ENCODE measurements at places on chromosomes 2 and 18. TPM values are rescaled to one million over a fixed set of nuclear protein-coding genes. Genes with fewer than 3 reads are reported as not detected.
A peak's percentile ranks its signal among the peaks of the same experiment; 100 is the strongest.

DNA sequence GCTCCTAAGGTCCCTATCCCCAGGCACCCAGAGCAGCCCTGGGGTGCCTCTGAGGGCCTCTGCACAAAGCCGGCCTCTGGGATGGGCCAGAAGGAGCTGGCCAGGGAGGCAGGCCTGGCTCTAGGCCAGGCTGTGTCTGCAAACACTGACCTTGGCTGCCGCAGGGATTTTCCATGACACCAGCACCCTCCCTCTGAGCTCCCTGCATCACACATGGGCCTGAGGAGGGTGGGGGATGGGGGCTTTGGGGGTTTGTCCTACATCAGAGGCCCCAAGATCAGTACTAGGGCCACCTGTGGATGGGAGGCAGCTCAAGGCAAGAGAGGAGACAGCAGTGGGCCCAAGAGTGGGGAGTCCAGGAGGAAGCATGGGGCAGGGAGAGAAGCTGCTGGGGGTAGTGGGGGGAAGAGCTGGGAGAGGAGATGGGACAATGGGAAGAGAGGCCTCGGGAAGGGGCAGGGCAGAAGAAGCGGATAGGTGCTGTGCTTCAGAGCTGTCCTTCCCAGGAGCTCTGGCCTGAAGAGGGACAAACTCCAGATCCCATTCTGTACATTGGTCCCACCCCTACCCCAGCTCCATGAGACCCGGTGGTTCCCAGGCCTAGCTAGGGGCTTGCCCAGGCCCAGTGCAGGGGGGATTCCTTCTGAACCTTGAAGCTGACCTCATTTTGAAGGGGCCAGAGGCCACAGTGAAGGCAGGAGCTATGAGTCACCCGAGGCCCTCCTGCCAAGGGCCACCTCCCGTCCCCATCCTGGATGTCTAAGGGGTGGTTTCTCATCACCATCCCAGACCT is 28.0 kb downstream of the KCNK3 start:
- DNase-seq = peak; percentile 82

The CDH7 gene
- not detected for total RNA-seq

The NT5C1B gene
- not detected for total RNA-seq

The SLC8A1 gene
- 57.0 TPM for total RNA-seq

DNA sequence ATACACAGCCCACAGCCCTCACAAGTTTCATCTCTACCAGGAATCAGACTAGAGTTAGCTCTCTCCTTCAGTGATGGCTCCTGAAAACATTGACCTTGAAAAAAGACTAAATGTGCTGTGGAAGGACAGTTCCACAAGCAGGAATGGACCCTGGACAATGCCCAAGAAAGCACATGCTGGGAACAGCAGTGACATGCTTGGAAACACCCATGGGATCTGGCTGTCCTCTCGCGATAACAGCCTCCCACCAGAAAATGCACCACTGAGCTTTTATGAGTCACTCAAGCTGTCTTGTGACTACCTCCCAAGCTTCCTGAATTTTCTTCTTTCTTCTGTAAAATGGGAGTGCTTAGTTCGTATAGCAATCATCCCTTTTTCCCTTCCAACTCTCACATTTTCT is 269.2 kb downstream of the LRATD1 start:
- no peak for DNase-seq

DNA sequence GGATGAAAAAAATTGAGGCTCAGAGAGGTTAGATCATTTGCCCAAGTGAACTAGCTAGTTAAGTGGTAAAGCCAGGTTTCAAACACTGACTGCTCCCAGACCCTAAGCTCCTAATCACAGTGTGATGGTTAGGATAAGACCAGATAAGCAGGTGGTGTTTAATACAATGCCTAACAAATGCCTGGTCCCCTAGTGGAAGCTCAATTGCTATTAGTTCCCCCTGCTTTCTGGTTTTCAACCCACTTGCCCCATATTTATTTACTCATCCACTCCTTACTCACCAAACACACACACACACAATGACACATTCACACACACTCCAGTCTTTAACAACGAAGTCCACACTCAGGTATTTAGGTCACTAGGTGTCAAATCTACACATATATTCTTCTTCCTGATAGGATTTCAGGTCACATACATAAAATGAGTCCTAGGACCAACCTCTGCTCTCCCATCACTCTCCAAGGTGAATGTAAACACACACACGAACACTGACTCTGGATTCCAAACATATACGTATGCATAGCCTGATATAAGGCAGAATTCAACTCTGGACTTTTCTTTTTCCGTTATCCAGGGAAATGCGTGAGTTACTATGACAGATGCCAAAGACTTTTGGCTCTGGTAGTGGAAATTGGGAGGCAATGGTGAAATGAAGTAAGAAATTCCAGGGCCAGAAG is 73.6 kb upstream of the TSPYL6 start:
- peak; percentile 22 for DNase-seq

The DSG1 gene
- not detected for total RNA-seq

- DNase-seq = no peak
These were observed 572.0 kb upstream of the LINC00305 start for GRCh38 chr18:64720781-64721464.

The IL36B gene
- not detected for total RNA-seq

The IL1RN gene
- total RNA-seq = not detected

The OTOS gene
- total RNA-seq = not detected

GRCh38 chr18:56902653-56903052 is 244.2 kb upstream of the BOD1L2 start:
- DNase-seq = no peak

DNA sequence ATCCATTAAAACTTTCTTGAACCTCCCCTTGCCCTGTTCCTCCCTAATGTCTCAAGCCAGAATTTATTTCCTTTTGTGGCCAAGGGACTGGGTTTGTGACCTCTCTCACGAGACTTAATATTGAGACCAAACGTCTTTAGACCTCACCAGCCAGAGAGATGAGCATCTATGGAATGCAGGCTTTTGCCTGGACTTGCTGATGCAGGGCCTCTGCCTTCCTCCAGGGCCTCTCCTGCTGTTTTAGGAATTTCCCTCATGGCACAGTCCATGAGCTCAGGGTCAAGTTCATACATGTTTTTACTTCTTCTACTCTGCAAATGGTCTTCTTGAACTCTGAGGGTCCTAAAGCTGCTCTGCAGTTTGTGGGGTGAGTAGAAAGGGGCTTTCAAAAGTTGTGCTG is 22.3 kb downstream of the IL1B start:
- peak; percentile 57 for DNase-seq

The ST6GAL2 gene
- total RNA-seq = not detected

DNA sequence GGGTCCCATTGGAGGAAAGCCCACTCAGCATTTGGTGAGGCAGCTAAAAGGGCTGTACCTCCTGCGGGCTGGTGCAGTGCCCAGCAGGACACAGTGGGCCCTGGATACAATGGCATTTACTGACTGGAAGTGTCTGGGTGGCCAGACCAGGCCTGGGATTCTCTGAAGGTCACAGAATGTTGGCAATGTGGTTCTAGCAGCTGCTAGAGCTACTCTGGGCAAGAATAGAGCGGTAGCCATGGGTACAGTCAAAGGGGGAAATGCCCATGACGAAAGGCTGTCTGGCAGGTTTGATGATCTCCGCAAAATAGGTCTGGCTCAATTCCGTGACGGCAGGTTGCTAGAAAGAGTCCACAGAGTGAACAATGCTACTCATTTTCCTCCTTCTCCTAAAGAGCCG is 241.8 kb downstream of the AFF3 start:
- no peak for DNase-seq

GRCh38 chr2:72932045-72932740 is 14.9 kb downstream of the EMX1 start:
- peak; percentile 54 for DNase-seq

The KCNIP3 gene
- 0.83 TPM for total RNA-seq

DNA sequence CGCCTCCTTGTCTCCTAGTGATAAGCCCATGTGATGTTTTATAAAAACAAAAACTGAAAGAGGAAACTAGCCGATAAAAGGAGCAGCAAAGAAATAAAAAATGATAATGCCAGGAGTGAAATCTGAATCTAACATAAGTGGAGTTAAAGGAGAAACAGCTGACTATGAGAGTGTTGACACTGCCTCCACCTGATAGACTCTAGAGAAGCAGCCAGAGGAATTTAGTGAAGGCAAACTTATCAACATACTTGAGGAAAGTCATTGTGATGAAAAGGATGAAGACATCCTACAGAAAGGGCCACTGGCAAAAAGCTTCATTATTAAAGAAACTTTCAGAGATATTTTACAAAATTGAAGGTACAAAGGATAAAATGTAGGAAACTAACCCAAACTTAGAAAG is 1.9 kb downstream of the M1AP start:
- DNase-seq = no peak

- no peak for DNase-seq
These were observed 116.3 kb downstream of the DHRS9 start for GRCh38 chr2:169185711-169186110.

DNA sequence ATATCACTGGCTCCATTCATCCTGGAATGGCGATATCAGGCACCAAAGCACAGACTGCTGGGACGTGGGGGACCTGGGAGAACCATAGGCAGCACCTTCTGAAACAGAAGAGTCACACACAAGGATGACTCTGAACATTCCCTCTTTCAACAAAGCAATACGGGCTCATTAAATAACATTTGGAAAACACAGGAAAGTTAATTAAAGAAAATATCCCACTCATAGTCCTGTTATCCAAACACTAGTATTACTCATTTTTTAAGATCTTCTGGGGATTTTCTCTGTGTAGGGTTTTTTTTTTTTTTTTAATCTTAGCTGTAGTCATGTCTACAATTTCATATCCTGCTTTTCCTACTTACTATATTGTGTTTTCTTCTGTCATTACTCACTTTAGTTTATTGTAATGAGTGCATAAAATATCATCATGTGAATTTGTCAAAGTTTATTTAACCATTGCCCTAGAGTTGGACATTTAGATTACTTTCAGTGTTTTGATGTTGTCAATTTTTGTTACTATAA is 70.0 kb upstream of the SP3 start:
- DNase-seq = peak; percentile 39

The MEX3C gene
- 42.8 TPM for total RNA-seq

DNA sequence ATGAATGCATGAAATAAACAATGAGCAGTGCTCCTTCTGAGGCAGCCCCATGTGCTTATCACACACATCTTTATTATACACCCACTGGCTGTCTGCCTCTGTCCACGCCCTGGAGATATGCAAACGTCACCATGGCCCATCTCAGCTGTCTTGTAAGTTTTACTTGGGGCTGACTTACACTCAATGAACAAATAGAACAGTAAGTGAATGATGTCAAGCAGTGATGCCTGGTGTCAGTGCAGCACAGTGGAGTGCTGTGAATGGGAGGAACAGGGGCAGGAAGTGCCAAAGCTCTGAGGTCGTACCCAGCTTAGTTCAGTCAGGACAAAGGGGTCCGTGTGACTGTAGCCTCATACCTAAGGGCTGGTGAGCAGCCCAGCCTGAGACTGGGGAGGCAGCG is 659.5 kb upstream of the HS6ST1 start:
- DNase-seq = no peak

DNA sequence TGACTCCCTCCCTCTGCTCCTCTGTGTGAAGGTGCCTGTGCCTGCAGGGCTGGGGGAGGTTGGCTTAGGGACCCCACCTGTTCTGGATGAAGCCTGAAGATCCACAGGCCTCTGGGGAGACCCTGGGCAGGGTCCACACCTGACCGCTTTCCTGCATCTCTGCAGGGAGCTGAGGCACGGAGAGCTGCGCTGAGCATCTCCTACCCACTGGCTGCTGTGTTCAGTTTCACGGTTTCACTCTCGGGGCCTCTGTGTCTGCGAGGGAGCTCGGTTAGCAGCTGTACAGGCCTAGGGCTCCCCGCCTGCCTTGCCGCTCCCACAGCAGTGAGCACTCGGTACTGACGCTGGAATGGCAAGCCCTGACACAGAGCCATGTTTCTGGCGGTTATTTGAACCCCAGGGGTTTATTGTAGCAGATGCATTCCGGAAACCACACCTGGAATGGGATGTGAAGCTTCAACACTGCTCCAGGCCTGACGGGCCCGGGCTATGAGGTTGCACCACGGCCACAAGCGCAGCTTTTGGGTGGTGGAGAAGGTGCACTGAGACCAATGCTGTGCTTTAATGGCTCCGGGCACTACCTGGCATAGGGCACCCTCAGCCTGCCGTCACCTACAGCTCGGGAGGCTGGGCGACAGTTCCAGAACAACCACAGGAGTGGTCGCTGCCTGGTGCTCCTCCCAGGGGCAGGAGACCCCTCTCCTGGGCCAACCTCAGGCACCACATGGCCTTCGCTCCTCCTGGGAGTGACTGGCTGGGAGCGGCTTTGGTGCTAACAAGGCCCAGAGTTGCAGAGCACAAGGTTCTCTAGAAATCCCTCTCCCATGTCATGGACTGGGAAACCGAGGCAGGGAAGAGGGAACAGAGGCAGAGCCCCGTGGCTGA is 257.9 kb downstream of the NDUFA10 start:
- no peak for DNase-seq

- peak; percentile 74 for DNase-seq
These were observed 119.9 kb upstream of the NDUFV2 start for GRCh38 chr18:8982416-8983183.

The COLEC11 gene
- total RNA-seq = 0.28 TPM

- DNase-seq = peak; percentile 47
These were observed 1113.1 kb upstream of the NRXN1 start for GRCh38 chr2:52145005-52145404.

The KHK gene
- 0.56 TPM for total RNA-seq

DNA sequence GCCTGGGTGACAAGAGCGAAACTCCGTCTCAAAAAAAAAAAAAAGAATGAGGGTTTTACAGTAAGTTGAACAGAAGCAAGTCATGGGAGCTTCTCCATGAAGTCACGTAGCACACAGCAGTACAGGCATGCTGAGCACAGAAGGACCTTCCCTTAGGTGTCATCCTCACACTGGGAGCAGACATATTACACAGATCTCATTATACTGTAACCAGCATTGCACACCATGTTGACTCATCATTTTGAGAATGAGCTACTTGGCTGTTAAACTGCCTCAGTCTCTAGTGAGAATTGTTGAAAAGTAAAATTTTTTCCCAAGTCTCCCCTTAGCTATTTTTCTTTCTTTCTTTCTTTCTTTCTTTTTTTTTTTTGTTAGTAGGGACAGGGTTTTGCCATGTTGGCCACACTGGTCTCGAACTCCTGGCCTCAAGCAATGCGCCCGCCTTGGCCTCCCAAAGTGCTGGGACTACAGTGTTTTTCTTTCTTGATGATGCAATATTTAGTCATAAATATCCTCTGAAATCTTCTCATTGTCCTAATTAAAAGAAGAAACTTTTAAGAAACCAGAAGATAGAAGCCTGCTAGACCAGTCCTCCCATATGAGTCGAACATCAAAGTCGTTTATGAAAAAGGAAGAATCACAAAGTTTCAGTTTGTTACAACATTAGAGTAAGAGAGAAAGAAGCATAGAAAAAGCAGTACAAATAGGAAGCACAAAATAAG is 37.9 kb upstream of the PPP1CB start:
- peak; percentile 72 for DNase-seq

The TMEM17 gene
- 1.3 TPM for total RNA-seq

- no peak for DNase-seq
These were observed 277.0 kb upstream of the HNRNPA3 start for GRCh38 chr2:176935543-176936102.

- peak; percentile 68 for DNase-seq
These were observed 198.1 kb downstream of the PDE1A start for GRCh38 chr2:182228741-182229140.

GRCh38 chr2:86284987-86285386 is 52.4 kb downstream of the REEP1 start:
- DNase-seq = no peak

The CCDC74B gene
- total RNA-seq = 3.9 TPM

The CD226 gene
- total RNA-seq = 1.1 TPM
